Fibroblast of lung (primary cell): ENCODE measurements at places on chromosomes 1 and 21. TPM values are rescaled to one million over a fixed set of nuclear protein-coding genes. Genes with fewer than 3 reads are reported as not detected.
A peak's percentile ranks its signal among the peaks of the same experiment; 100 is the strongest.

- DNase-seq: peak; percentile 55
These were observed at the start of gene ADARB1 for GRCh38 chr21:45074048-45074817. Gene ADARB1, plus strand, starts transcription at chr21:45074580. Its CDS starts 97,077 bp downstream, at chr21:45171657.

DNA sequence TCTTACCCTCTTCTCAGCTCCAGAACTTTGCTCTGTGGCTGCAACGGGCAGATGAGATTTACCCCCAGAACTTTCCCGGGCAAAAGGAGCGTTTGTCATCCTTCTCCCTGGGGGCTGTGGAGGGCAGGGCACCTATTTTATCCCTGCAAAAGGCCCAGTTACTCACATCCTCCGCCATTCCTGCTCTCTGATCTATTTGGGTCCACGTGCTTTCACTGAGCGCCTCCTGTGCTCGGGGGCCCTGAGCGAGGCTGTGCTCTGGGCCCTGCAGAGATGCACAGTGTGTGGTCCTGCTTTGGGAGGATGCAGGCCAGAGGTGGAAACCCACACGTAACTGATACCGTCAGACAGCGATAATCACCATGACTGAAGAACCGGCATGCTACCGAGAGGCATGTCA, 2.4 kb upstream of the CSMD2 start:
- DNase-seq: no peak

DNA sequence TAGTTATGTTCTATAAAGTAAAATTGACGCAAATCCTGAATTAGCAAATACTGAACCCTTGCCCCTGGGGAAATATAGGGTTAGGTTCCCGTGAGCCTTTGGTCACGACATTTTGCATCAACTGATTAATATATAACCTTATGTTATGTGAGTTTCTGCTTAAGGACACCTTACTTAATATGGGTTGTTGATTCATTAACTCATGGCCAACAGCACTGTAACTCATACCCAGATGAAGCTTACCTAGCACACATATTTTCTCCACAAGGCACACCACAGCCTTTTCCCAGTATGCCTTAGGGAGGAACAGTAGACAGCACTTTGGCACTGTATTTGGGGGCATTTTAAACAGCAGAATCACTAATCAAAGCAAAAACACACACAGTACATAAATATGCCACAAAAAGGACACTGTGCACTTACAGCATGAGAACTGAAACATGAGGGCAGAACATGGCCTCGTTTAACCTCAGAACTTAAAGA, 15.1 kb downstream of the INAVA start:
- DNase-seq: no peak

- DNase-seq: no peak
These were observed 49.3 kb downstream of the GADD45A start for GRCh38 chr1:67734323-67734690.

DNA sequence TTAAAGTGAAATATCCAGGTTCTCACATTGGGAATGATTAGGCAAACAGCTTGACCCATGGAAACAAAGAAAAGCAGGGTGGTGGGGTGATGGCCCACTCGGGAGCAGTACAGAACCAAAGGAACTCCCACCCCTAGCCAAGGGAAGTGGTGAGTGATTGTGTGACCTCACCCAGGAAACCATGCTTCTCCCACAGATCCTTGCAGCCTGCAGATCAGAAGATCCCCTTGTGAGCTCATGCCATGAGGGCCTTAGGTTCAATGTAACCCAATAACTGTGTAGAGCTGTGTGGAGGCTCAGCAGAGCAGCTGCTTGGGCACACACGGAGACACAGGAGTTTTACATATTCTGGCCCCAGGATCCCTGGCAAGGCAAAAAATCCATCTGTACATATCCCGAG, 311.8 kb upstream of the DPYD start:
- DNase-seq: no peak

DNA sequence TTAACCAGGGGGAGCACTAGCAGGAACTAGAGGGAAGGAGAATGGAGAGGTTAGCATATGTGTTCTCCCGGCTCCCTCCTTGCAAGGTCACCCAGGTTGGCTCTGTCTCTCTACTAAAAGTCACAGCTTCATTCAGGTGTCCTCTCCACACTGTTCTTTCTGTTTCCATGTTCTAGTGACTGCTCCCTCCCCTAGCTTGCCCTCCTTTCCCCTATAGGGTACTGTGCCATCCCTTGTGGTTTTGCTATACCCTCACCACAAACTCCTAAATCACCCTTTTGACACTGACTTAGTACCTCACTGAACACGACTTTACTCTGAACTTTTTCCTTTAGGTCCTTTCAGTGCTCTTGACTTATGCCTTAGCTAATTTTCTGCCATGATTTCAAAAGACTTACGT, 389.3 kb downstream of the ST6GALNAC3 start:
- DNase-seq: no peak

- DNase-seq: no peak
These were observed 39.1 kb upstream of the ADAM30 start for GRCh38 chr1:119935373-119935772.

DNA sequence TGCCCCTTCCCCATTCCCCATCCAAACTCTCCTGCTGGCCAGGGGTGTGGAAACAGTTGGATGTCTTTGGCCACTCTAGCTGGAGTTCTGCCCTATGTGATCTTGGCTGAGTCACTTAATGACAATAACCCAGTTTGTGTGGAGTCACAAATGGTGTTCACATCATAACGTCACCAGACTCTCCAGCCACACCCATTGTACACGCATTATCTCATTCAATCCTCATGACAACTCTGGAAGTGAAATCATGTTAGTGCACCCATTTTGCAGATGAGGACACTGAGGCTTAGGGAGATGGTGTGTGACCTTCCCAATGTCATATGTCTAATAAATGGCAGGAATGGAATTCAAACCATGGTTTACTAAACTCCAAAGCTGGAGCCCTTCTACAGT, 1.2 kb upstream of the CDA start:
- peak; percentile 43 for DNase-seq

DNA sequence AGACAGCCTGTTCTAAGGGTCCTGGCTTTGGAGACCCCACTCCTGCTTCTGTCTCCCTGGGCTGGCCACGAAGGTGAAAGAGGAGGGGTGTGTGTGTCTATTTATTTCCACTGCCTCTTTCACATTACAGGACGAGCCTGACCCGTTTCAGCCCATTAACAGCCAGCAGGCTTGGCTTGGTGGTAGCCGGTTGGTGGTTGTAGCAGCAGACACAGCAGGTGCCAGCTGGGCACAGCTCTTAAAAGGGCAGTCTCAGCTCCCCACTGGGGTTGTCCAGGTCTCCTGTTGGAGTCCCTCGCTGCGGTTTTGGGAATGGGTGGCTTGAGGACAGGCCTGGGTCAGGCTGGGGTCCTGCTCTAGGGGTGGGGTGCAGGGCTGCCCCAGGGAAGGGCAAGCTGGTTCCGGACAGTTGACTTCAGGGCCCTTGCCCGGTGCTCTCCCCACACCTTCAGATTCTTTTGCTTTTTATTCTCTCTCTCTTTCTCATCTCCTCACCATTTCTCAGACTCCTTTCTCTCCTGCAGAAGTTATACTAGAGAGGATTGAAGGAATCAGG, 84.6 kb downstream of the ACTL8 start:
- no peak for DNase-seq

DNA sequence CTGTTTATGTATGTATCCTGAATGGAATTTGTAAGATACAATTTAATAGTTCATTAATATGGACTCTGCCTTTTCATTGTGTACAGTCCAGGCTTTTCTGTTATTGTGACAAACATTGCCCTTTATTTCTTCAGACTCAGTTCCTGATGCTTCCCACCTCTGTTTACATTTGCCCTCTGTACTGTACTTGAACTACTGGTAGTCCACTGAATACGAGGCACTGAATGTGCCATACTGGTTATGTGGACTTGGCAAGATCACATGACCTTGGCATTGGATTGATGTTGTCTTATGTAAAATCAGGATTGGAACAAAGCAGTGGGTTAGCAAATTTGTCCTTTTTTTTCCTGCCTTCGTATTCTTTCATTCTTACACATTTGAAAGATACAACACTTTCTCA, 27.8 kb downstream of the RALGPS2 start:
- no peak for DNase-seq

DNA sequence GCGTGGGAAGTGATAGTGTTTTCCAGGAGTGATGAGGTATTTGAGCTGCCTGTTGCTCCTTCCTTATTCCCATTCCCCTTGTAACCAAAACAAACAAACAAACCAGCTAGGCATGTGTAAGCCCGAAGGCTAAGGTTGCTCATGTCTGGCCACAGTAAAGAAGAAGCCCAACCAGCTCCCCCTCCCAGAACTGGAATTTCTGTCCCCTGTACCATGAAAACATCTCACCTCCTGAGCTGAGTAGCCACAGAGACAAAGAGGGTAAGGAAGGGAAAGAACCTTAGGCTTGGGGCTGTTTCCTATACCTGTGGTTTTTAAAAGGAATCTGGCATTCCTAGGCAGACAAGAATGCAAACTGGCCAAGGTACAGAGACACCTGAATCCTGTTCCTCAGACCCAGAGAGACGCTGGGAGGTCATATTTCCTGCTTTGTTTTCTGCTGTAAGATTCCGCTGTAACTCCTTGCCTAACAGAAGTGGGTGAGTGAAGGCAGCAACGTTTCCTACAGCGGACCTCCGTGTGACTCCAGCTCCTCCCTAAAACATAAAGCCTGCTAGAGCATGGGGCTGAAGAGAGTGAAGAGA, 41.7 kb upstream of the RAB4A start:
- no peak for DNase-seq

Gene FHAD1
- total RNA-seq: 0.66 and 0.77 TPM in 2 replicates

Gene PRAMEF26
- total RNA-seq: not detected in 2 replicates

Gene WNT3A
- not detected in 2 replicates for total RNA-seq

Gene DSTYK
- 24.9 and 42.6 TPM in 2 replicates for total RNA-seq

Gene SLC2A5
- total RNA-seq: 0.77 and 0.83 TPM in 2 replicates

Gene PGLYRP4
- not detected in 2 replicates for total RNA-seq
